ENCODE measurements at places on chromosomes 13 and 19.

DNA sequence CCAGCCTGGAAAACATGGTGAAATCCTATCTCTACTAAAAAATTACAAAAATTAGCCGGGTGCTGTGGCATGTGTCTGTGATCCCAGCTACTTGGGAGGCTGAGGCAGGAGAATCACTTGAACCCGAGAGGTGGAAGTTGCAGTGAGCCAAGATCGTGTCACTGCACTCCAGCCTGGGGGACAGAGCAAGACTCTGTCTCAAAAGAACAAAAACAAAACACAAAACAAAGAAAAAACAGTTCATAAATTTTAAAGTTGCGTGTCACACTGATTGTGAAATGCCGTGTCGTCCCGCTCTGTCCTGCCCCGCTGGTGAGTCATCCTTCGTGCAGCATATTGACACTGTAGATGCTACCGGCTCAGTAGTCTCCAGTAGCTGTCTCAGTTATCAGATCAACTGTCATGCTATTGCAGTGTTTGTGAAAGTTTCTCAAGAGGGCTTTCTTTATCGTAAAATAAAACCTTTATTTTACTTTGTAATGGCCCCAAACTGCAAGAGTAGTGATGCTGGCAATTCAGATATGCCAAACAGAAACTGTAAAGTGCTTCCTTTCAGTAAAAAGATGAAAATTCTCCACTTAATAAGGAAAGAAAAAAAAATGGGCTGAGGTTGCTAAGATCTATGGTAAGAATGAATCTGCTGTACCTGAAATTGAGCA lies 36.4 kb upstream of the IGFL1 start:
- DNase-seq: no peak

DNA sequence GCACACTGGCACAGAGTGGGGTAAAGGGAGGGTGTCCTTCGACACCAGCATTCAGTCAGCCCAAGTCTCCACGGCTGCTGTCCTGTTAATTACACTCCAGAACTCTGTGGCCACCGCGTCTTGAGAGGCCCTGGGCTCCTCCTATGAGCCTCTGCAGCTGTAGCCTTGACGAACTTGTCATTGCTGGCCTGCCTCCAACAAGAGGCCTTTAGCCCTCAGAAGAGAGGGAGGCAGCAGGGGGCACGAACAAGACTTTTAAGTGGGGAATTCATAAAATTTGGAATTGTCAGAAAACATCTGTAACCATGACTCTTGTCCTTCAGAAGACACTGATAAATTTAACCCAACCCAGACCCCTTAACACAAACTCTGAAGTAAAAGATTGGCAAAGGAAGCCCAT lies 241.9 kb downstream of the UQCRFS1 start:
- no peak for DNase-seq

DNA sequence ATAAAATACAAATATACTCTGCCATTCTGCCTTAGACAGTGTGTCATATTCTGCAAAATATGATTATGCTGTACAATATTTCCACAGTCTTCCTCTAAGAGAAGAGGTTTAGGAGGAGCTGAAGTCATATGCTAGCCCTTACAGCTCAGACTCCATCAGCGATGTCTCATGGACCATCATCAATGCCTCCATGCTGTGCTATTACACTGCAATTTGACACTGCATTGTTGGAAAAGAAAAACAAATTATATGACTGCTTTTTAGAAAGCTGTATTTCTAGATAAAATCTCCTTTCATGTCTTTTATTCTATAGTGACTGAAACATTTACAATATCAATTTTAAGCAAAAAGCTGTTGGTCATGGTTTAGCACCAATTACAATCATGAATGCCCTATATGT lies 1089.4 kb upstream of the MIR17HG start:
- no peak for DNase-seq

- DNase-seq: no peak
These were observed 806 bp downstream of the ZNF90 start for GRCh38 chr19:20078581-20079031.

- DNase-seq: no peak
These were observed 9.5 kb downstream of the STK11 start for GRCh38 chr19:1214862-1215731.

- DNase-seq: no peak
These were observed 16.2 kb downstream of the ELAVL3 start for GRCh38 chr19:11464333-11465265.

DNA sequence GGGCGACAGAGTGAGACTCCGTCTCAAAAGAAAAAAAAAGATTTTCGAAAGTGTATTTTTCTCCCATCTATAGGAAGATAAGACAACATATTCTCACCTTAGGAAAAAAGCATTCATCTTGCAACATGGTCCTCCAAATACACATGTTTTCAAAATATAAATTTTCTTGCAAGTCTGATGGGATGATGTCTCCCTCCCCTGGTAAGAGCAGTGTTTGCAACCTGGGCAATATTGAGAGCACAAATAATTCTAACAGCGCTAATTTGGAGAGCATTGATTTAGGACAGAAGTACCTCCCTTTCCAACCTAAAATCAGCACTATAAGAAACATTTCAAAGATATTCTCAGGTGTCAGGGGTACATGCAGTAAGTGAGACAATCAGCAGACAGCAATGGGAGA lies 61.0 kb upstream of the SHISA2 start:
- no peak for DNase-seq

GRCh38 chr19:34555447-34555846 lies 73.9 kb downstream of the WTIP start:
- DNase-seq: no peak

GRCh38 chr13:52104624-52105023 lies 24.2 kb downstream of the NEK5 start:
- no peak for DNase-seq

DNA sequence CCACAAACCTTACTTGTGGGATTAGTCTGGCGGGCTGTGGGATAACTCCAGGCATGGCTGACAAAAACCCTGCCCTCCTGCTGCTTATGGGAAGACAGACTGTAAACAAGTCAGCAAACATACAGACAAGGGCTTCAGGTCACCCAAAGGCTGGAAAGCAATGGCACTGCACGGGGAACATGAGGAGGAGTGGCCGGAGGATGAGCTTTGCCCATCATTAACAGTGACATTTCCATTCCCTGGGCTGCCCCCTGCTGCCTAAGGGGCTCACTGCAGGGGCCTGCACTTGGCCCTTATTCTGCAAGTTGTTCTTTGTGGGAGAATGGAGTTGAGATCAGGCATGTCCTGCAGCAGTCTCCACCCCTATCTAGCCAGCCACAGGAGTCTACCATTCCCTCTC lies 91.3 kb downstream of the UQCRFS1 start:
- no peak for DNase-seq

- DNase-seq: no peak
These were observed 12.7 kb downstream of the STK24 start for GRCh38 chr13:98564204-98564603.

GRCh38 chr13:79727086-79727485 lies 246.1 kb downstream of the NDFIP2 start:
- DNase-seq: no peak

GRCh38 chr13:90591927-90592268 lies 755.6 kb upstream of the MIR17HG start:
- no peak for DNase-seq

- DNase-seq: no peak
These were observed 344.6 kb downstream of the RFC3 start for GRCh38 chr13:34162544-34162933.

DNA sequence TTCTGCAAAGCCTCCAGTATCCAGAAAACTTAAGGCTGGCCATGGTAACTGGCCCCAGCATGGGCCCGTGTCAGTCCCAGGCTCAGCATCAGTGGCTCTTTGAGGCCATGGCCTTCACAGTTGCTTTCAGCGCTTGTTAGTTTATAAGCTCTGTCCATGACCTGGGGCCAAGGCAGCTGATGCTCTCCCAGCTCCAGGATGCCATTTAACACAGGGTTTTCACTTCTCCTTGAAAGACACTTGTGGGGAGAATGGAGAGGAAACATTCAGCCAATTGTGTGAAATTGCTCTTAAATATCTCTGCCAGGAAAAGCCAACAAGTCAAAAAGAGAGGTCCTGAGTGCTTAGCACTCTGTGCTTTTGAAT lies 321.3 kb downstream of the FOXO1 start:
- DNase-seq: no peak

- DNase-seq: no peak
These were observed 59.4 kb downstream of the CCNE1 start for GRCh38 chr19:29871143-29871542.

DNA sequence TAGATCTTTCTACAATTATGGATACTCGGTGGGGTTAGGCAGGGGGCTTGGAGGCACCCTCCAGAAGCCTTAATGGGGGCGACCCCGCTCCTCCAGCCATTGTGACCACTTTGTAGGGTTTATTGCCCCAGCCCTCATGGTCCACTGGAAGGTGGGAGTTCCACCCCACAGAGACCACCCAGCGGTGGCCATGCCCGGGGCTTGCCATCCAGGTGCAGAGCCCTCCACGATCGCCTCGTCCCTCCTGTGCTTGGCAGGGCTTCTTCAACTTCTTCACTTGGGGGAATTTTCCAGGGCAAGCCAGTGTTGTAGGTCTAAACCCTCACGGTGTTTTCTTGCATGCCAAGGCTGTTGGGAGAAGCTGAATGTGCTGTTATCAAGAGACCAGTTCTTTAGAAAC lies 16.1 kb downstream of the ZNF536 start:
- no peak for DNase-seq

DNA sequence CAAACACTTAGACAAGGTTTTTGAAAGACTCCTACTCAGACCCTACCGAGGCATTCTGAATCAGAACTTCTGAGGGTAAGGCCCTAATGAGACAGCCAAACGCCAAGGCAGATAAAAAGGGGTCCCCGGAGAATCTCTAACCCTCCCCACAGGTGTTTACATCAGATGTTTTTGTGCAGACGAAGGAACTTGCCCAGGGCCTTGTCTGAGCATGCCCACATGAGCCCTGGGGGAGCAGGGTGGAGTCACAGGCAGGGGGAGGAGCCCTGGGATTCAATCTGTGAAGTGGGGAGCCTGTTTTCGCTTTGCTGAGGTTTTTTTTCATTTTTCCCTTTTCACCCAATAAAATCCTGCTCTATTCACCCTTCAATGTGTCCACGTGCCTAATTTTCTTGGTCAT lies 61.6 kb upstream of the MED4 start:
- DNase-seq: peak; percentile 67

DNA sequence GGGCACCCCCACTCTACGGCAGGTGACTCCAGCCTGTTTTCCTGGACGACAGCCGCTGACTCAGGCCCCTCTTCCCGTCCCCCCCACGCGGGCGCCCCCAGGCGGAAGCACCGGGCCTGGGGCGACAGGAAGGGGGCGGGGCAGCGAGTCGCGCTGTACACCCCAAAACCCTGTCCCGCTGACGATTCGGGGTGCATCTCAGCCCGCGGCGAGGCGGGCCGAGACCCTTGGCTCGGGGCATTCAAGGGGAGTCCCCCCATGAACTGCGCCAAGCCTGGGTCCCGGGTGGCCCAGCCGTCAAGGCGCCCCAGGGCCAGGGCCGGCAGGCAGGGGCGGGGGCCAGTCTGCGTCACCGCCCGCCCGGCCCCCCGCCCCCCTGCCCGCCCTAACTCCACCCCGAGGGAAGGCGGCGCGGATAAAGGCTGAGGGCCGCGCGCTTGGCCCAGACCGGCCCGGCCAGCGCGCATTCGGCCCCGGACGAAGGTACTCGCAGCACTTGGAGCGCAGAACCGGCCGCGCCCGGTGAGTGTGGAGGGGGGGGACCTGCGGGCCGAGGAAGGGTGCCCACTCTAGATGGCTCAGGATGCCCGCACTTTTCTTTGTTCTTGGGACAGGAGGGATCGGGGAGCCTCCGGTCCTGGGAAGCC lies at the start of gene MIDN:
MIDN (plus strand) TSS at position 445 of the 647 bp plus-strand sequence. CDS start 1,714 bp downstream, outside the sequence.
- DNase-seq: peak; percentile 59

- no peak for DNase-seq
These were observed 110.2 kb downstream of the TEX26 start for GRCh38 chr13:31042481-31043165.

- DNase-seq: no peak
These were observed 534.7 kb upstream of the ARGLU1 start for GRCh38 chr13:107102676-107103075.

DNA sequence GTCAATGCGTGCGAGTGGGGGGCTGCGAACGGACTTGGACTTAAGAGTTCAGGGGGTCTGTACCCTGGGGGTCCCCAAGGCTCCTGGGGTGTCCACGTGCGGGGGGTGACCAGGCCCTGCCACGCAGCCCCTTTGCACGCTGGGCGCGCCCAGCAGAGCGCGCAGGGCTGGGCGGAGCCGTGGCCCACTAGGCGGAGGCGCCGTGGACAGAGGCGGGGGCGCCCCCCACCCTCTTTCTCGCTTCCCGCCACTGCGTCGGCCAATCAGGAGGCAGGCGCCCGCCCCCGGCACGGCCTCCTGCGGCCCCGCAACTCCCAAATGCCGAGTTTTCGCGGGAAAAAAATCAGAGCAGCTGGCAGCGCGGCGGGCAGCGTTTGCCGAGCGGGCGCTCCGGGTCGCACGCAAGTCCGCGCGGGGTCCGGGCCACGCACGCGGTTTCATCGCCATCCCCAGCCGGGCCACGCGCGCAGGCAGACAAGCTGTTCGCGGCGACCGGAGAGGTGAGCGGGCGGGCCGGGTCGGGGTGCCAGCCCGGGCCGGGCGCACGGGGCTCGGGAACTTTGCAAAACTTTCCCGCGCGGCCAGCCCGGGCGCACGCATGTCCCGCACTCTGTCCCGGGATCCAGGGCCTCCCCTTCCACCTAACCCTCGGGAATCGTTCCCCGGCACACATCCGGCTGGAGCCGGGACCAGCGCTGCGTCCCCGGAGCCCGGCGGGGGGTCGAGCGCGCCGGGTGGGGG lies at the start of gene UHRF1:
UHRF1 (plus strand) TSS at position 346 of the 741 bp plus-strand sequence. CDS start 1,385 bp downstream, outside the sequence.
- DNase-seq: no peak

- no peak for DNase-seq
These were observed 2.9 kb downstream of the FFAR1 start for GRCh38 chr19:35350591-35350990.

DNA sequence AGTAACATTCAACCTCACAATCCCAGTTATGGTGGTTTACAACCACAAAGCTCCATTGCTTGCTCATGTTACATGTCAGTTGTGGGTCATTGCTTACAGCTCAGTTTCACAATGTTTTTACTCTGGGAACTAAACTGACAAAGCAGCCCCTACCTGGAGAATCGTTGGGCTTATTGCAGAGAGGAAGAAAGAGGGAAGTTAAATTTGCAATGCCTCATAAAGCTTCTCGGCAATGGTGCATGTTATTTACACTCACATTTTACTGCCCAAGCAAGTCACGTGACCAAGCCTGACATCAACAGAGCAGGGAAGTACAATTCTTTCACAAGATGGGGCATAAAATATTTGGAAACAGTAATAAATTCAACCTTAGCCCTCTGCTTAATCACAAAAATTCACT lies 441.6 kb downstream of the TDRD3 start:
- DNase-seq: no peak

DNA sequence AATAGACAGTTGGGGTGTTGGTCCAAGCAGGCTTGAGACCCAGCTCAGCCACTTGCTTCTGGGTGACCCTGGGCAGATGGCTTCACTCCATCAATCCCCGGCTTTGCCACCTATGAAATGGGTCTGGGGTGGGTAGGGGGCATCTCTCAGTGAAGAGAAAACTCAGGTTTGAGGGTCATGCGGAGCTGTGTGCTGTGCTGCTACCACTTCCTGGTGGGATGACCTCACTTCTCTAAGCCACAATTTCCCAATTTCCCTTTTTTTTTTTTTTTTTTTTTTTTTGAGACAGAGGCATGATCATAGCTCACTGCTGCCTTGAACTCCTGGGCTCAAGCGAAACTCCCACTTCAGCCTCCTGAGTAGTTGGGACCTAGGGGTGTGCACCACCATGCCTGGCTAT lies 4.6 kb upstream of the PLAUR start:
- no peak for DNase-seq

- DNase-seq: no peak
These were observed 493.6 kb downstream of the FOXO1 start for GRCh38 chr13:40172878-40173277.

- no peak for DNase-seq
These were observed 59.5 kb downstream of the ANKRD10 start for GRCh38 chr13:110855363-110855762.

- no peak for DNase-seq
These were observed 506.7 kb downstream of the KCTD12 start for GRCh38 chr13:76379341-76380105.

Data from activated T-cell treated with anti-CD3 and anti-CD28 coated beads for 1 hour (primary cell).